Astrocyte (in vitro differentiated cells and primary cell): ENCODE measurements at places on chromosomes 13 and 19. TPM values are rescaled to one million over a fixed set of nuclear protein-coding genes. Genes with fewer than 3 reads are reported as not detected.
A peak's percentile ranks its signal among the peaks of the same experiment; 100 is the strongest.

DNA sequence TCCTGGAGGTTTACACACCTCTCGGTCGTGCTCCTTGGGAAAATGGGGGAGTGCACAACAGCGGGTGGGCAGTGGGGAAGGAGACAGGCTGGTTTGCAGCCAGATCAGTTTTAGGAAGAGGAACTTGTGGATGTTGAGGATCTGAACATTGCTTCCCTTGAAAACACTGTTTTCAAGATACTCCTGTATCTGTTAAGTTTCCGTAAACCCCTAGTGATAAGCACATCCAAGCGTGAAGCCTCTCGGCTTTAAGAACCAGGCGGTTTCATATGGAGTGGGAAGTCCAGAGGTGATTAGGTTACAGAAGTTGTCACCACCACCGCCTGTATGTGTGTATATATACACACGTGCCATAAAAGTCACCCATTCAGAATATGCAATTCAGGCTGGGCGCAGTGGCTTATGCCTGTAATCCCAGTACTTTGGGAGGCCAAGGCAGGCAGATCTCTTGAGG is 47.4 kb downstream of the SIPA1L3 start:
- DNase-seq, result no peak

DNA sequence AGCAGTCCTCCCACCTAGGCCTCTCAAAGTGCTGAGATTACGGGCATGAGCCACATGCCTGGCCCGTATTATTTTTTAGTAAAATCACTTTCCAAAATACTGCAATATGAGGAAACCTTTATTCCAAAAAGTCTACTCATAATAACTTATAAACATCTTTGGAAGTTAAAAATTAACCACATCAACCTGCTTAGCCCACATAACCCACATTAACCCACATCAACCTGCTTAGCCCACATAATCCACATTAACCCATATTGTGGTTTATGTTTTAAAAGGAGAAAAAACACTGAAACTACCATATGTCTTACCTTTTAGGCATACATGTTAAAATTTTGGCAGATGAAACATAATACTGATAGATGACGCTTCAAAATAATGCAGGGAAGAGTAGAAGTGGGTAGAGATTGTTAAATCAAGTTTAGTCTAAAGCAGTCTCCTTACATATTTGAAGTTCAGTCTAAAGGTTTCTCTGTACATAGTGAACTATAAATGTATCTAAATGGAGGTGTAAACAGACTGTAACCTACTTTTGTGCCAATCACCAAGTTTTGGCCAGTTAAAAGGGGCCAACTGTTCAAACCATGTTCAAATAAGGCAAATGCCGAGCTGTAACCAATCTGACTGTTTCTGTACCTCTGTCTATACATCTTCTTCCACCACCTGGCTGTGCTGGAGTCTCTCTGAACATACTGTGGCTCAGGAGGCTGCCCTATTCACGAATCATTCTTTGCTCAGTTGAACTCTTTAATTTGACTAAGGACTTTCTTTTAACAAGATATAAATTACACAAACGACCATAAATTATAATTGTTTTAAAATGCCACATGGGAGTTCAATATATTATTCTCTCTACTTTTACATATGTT is 14.5 kb downstream of the KPNA3 start:
- DNase-seq, result no peak

DNA sequence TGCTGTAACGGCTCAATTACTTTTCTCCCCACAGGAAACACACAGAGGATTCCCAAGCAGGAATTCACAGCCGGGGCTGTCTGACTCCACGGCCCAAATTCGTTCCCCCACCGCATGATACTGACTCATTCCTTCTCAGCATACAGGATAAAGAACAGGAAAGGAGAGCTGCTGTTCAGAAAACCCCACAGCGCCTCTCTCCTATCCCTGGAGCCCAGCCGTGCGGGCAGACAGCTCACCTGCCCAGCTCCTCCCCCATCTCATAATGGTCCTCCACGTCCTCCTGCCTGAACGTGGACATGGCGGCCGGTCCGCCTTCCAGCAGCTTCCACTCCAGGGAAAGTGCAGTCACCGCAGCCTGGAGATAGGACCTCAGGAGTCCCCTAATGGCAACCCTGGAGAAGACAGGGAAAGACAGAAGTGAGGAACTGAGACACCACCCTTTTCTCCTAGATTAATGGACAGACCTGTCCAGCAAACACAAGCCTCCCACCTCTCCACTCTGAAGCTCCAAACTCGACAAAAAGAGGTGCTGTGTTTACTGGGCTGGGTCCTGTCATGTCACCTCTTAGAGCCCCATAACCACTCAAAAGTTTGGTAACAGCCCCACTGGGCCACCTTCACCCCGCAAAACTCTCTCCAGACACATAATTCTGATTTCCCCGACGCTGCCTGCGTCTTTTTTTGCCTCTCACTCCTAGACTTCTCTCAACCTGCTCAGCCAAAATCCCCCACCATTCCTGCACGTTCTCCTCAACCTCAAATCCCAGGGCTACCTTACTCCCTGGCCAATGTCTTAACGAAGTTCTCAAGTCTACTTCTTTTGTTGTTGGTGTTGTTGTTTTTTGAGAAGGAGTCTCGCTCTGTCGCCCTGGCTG is 1.2 kb downstream of the DAPK3 start:
- DNase-seq, result peak; percentile 87

- DNase-seq, result no peak
Measured at GRCh38 chr19:51501594-51502263, at the start of gene SIGLEC12. TSS of gene SIGLEC12 (minus strand) at chr19:51501800. CDS start at chr19:51501733, 67 bp downstream.

CABP5 gene
- total RNA-seq, result not detected in 2 replicates

TMEM190 gene
- total RNA-seq, result 2.5 TPM in 2 replicates

PSG1 gene
- total RNA-seq, result 0.52 and 1.0 TPM in 2 replicates
